ENCODE measurements at places on chromosomes 1 and 21.
A peak's percentile ranks its signal among the peaks of the same experiment; 100 is the strongest.

DNA sequence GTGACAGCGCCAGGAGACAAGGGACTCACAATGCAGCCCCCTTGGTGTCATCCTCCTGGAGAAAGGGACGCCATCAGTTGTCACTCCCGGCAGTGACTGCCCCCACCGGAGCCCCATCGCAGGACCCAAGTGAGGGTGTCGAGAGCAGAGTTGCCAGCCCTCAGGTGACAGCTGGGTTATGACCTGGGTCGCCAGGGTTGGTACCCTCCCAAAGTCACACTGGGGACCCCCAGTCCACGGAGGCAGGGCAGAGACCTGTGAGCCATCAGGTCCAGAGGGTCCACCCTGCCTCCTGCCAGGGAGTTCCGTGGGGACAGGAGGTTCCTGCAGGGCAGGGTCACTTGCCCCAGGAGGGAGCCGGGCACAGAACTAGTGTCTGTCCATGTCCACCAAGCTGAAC, 78.2 kb upstream of the IFFO2 start:
- DNase-seq, result no peak

DNA sequence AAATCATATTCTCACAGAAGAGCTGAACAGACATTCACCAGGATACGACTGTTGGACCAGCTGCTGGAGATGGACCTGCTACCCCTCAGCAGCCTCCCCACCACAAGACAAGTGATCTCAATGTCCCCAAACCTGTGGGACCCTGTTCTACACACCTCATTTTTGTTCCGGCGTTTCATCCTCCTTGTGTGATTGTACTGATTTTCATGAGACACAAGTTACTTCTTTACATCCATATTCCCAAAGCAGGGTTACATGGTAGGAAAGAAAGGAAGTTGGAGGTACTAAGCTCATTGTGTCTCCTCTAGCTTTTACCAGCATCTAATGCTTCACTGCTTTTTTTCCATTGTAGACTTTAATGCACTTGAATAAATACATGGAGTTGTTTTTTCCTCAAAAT, 8.7 kb downstream of the ADAMTS1 start:
- no peak for DNase-seq

GRCh38 chr1:165527251-165528007, 16.4 kb upstream of the LRRC52 start:
- no peak for DNase-seq

- peak; percentile 88 for DNase-seq
Observed at GRCh38 chr1:9872430-9873165, 37.5 kb downstream of the CTNNBIP1 start.

DNA sequence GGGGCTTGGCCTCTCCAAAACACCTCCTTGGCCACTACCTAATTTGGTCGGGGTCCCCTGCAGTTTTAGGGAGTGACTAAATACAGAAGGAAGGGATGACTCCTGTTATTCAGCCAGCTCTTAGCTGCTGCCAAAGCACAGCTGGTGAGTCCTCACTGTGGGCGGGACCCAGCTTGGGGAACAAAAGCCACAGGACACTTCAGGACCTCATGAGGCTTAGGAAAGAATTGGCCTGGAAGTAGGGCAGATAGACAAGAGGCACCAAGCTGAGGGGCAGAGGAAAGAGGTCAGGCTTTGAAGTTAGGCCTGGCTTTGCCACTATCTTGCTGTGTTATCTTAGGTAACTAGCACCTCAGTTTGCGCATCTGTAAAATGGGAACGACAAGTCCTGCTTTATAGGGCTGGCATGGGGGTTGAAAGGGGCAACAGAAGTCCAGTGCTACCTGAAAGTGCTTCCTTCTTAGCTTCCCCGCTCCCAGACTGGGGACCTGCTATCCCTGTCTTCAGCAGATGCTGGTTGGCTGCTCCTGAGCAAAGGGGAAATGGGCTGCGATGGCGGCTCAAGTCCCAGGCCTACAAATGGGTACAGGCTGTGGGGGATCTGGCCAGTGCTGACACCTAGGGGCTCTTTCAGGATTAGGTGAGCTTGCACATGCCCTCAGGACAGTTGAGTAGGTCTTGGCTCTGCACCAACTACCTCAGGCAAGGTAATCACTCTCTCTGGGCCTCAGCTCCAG, 15.7 kb downstream of the IFI6 start:
- no peak for DNase-seq

DNA sequence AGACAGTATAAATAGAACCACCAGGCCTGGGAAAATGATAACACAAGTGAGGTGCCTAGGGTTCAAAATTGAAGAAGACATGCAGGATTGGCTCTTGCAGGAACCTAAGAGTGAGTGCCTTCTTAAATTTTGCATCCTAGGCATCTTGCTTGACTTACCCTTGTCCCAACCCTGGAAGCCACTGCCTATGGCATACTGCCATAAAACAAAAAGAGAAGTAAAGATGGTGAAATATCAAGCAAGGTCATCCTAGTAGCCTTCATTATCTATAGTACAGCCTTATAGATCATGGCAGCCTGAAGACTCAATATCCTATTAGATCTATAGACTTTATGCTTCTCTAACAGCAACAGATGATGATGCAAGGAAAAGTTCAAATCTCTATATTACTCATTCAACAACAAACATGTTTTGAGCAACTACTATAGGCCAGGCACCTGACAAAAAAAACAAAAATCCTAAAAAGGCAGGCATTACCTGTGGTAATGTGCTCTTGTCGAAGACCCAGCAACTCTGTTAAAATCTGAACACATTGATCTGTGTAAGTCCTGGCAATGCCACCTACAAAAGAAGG, 6.3 kb downstream of the AP4B1 start:
- DNase-seq, result no peak

DNA sequence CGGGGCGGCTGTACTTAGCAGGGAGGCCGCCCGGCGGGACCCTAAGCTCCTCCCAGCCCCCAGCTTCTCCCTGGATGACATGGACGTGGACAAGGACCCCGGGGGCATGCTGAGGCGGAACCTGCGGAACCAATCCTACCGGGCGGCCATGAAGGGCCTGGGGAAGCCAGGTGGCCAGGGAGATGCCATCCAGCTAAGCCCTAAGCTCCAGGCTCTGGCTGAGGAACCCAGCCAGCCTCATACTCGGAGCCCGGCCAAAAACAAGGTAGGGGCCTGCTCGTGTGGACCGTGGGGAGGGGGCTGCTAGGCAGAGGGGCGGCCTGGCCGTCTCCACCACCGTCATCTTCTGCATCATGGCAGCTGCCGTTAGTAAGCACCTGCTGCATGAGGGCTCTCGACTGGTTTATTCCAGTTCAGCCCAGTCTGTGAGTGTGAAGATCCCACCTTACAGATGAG, 9.0 kb downstream of the ARHGEF16 start:
- DNase-seq, result no peak

DNA sequence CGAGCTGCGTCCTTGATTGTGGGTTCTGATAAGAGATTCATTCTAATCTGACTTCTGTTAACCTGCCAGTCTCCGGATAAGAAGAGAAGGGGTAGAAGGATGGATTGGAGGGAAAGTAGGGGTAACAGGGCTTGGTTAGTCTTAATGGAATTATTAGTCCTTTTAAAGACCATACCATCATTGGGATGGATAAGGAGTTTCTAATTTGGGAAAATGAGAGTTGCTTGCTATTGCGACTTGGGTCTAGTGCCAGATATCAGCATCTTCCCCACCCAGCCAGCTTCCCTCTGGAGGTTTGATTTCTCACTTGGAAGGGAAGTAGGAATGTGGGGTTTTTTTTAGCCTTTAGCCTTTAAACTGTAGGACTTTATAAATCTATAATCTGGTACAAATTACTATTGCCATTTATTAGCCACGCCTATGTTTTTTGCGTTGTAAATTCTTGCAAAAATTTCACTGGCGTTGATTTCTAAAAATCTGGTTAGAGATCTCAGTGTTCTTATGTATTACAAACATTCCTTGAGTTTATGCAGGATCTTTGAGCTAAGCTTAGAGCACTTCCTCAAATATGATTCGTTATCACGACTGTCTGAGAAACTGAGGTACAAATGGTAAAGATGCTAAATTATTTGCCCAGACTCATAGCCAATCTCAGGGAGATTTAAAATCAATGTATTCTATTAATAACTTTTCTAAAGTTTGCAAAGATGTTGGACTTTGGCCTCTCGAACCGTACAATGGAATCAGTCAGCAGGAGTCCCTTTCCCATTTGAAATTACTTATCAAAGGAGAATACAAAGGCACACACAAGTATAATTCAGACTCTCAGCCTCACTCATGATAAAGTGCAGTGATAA, 1.3 kb downstream of the FAM20B start:
- no peak for DNase-seq

- no peak for DNase-seq
Observed at GRCh38 chr1:232046451-232047306, 420.1 kb downstream of the DISC1 start.

- DNase-seq, result no peak
Observed at GRCh38 chr1:55378582-55378981, 163.4 kb upstream of the USP24 start.

DNA sequence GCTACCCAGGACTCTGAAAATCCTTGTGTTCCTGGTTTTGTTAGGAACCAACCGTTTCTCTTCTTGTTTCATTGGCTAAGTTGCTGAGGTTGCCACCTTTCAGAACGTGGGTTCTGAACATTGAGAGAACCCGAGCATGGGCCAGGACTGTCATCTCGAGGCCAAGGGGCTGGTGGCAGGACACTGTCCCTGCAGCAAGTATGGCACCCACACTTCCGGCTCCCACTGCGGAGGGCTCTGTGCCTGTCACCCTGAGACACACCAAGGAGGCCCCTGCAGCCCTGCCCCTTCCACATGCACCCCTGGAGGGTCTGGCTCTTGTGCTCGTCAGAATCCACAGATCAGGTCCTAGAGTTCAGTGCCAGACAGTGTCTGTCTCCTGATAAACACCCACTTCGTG, 39.1 kb upstream of the LRRC3 start:
- DNase-seq, result no peak

DNA sequence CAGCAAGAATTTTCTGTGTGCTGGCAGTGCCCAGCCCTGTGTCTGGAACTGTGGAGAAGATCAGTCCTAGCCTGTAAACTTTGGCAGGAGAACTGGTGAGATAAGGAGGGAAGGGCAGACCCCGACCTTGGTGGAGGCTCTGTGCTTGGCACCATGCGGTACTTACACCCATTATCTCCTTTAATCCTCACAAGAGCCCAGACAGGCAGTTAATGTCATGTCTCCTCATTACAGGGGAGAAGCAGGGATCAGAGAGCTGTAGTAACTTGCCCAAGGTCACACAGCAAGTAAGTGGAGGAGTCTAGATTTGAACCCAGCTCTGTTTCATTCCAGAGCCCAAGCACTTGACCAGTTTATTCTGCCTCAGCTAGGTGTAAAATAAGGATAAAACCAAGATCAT, 13.9 kb upstream of the POU3F1 start:
- DNase-seq, result no peak

- no peak for DNase-seq
Observed at GRCh38 chr1:34926156-34926555, 3.3 kb downstream of the DLGAP3 start.

- DNase-seq, result no peak
Observed at GRCh38 chr1:38231941-38232340, 185.3 kb upstream of the POU3F1 start.

GRCh38 chr1:161066694-161067093, 3.0 kb downstream of the ARHGAP30 start:
- DNase-seq, result no peak

- DNase-seq, result no peak
Observed at GRCh38 chr1:33060579-33061083, 20.3 kb upstream of the AZIN2 start.

DNA sequence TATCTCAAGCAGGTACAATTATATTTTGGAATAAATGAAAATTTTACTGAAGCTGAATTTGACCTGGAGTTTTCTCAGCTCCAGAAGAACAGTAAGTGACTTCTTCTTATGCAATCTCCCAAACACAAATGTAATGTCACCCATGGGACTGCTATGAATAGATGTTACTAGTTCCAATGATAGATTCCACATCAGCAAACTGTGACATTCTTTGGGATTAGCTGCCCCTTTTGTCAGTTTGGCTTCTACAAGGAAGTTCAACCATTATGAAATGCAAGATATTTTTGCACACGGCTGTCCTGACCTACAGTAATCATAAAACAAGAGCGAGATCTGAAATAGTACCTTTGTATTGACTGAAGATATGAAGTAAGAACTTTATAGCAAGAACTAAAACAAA, 27.8 kb upstream of the TSNAX start:
- no peak for DNase-seq

DNA sequence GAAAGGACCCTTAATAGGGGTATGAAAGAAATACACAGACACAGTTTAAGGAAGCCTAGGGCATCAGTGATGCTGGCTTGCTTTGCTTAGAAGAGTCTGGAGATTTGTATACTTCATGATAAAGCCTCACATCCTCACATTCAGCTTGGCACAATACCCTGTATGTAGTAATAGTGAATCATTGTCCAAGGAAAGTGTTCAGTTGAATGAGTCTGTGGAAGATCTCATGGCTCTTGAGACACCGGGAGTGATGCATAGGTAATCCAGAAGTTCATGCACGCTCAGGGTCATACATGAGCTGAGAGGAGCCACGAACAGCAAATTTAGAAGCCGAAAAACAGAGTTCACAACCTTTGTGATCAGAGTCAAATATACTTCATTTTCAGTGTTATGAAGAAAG, 537.2 kb upstream of the TMPRSS15 start:
- DNase-seq, result no peak

DNA sequence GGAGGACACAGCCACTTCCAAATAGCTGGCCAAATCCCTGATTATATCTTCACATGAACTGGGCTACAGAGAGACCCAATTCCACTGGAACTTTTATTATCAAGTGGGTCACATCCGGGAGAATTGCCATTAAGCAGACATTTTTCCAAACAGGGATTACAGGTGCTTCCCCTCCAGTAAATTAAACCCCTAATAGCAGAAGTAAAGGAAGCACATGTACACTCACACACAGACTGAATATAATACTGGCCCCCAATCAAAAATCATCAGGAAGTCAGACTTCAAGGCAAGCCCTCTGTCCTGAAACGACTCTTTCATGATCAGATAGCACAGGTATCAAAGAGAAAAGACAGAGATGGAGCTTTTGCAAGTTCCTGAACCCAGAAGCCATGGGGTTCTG, 118.6 kb upstream of the PPP2R5A start:
- DNase-seq, result no peak

DNA sequence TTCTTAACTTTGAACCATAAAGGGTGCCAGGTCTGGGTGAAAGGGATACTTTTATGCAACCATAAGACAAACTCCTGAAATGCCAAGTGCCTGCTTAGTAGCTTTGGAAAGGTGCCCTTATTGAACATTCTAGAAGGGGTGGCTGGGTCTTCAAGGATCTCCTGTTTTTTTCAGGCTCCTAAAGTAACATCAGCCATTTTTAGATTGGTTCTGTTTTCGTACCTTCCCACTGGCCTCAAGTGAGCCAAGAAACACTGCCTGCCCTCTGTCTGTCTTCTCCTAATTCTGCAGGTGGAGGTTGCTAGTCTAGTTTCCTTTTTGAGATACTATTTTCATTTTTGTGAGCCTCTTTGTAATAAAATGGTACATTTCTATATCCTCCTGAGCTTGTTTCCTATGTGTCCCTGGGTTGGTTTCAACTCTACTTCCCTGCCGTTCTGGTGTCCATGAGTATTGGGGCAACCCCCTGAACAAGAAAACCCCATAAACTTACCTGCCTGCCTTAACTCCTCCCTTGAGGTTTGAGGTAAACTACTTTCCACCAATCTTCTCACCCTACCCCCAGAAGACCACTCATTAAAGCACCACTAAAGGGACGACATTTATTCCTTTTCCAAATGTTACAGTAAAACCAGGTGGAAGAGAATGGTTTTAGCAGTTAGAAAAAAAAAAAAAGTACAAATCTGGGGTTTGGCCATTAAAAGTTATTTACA, 2.6 kb downstream of the MARCKSL1 start:
- DNase-seq, result no peak

- no peak for DNase-seq
Observed at GRCh38 chr21:45283611-45284455, 3.9 kb downstream of the POFUT2 start.

Data from NCI-H1694 treated with DMSO at 0.1 percent for 48 hours (cell line).